Vagina (tissue), 2 donors: ENCODE measurements at places on chromosomes 4 and X.

DNA sequence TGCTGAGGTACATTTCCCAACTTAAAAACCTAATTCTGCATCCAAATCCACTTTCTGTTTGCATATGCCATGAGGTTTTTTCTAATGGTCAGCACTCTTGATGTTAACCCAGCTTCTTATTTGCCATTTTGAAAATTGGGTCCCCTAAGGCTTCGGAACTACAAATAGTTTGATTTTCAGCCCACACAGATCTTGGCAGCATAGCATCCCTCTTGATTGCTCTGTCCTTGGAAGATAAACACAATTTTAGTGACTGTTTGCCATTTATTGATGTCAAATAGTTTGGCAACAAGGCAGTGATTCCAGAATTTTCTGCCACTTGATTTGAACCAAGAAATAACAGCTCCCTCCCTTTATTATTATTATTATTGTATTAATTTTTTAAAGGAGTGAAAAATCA lies 696.9 kb downstream of the RAB28 start:
- no peak for DNase-seq

DNA sequence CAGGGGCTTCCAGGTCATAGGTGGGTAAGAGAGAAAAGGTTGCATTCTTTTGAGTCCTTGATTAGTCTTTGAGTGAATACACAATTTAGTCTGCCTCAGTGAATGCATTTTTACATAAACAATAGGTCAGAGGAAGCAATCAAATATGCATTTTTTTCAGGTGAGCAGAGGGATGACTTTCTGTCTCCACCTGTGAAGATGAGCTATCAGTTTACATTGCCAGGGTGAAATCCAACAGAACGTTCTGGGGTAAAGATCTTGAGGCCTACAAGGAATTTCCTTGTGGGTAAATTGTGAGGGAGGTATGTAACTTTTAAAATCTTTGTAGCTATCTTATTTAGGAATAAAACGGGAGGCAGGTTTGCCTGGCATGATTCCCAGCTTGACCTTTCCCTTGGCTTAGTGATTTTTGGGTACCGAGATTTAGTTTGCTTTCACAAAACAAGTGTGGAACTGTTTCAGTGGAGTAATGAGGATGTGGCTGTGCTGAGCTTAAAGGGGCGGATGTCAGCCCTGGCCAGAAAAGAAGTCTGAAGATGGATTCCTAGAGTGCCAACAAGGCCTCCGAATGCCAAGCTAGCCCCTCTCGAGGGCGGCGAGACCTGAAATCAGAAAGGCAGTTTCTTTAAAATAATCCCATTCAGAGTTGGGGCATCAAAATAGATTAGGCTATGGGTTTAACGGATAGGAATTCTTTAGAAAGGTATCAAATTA lies 29.5 kb downstream of the TMEM131L start:
- DNase-seq, result no peak

GRCh38 chrX:98956014-98956413 lies 1454.1 kb downstream of the PCDH19 start:
- DNase-seq, result no peak

GRCh38 chr4:187124331-187124730 lies 400.7 kb upstream of the FAT1 start:
- no peak for DNase-seq

- no peak for DNase-seq
Observed at GRCh38 chrX:37685381-37686359, at the start of gene XK. XK (plus strand) TSS chrX:37685791; CDS start chrX:37685962, 171 bp downstream.

DNA sequence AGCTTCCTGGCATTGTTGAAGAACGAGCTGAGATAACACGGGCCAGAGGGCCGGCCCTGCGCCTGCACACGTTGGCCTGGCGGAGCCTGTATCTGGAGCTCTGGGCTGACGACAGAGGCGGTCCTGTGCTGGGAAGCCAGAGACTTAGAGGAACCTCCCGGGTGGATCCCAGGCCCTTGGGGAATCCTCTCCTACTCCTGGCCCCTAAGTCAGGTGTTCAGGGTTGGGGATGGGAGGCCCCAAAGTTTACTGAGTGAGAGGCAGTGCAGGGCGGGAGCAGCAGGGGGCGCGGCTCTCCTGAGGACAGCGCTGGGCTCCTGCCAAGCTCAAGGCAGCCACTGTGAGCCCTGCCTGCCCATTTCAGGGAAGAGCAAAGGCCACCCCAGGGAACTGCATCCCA lies 2.5 kb upstream of the HTRA3 start:
- DNase-seq, result no peak

- DNase-seq, result no peak
Observed at GRCh38 chrX:34875204-34875603, 67.4 kb upstream of the FAM47B start.

DNA sequence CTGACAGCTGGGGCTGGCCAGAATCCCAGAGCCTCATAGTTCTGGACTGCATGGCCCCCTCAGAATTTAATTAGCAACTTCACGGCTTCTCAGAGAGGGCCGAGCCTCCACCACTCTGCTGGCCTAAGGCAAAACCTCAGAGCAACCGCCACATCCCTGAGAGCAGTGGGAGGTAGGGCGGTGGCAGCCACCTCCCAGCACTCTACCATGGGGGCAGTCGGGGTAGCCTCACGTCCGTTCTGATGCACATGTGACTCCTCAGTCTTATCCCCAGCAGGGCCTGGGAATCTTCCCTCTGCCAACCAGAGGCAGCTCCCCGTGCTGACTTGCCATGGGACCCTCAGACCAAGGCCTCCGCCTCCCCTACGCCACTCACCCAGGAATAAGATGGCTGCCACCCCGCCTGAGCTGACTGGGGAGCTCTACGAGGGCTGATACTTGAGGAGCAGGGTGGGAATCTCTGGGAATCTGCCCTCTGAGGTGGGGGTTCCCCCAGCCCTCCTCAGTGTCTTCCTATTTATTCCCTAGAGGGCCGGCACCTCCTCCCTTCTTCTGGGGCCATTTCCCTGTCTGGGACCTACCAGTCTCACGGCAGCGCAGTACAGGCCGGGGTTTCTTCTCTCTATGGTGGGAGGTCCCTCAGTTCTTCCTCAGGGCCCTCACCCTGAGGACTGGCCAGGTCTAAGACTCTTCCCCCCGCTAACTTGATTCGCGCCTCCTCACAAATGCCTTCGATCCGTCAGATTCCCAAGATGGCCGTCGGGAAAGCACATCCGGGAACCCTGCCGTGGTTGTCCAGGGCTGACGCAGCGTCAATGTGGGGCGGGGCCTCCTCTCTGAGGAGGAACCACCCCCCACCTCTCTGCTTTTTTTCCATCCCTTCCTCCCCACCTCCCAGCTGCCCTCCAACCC lies at the start of gene MAGEC2:
TSS of gene MAGEC2 (minus strand) at position 769 of the 912 bp plus-strand sequence. CDS start 1,303 bp downstream, outside the sequence.
- DNase-seq, result no peak

DNA sequence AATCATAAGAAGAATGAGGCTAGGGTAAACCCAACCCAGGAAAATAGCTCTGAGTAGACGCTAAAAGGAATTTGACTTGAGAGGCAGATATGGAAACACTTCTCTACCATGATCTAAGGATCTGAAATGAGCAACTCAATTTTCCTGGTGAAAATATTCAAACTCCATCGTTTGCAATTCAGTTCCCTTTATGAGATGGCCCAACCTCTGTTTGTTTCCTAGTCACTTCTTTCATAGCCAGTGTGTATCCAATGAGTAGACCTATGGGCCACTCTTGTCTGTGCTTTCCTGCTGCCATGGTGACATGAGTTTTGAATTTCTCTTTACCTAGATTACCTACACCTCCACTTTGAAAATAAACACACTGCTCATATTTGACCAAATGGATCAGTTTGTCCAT lies 176.2 kb upstream of the GPRIN3 start:
- no peak for DNase-seq

- no peak for DNase-seq
Observed at GRCh38 chrX:3230496-3230895, 116.0 kb downstream of the MXRA5 start.

DNA sequence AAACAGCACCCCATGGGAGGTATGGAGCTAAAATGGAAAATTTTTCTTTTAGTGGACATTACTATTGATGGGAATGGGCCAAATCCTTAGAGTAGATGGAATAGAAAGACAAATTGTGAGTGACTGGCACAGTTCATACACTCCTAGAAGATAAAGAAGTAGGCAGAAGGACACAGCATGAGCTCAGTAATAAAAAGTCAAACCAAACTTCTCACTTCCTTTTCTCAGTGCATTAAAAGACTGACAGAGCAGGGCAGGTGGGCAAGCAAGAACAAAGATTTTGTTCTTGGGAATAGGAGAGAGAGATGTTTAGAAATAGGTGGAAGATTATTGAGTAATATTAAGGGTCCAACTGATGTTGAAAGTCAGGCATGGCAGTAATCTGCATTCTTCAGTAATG lies 132.5 kb downstream of the ATP10D start:
- DNase-seq, result no peak

DNA sequence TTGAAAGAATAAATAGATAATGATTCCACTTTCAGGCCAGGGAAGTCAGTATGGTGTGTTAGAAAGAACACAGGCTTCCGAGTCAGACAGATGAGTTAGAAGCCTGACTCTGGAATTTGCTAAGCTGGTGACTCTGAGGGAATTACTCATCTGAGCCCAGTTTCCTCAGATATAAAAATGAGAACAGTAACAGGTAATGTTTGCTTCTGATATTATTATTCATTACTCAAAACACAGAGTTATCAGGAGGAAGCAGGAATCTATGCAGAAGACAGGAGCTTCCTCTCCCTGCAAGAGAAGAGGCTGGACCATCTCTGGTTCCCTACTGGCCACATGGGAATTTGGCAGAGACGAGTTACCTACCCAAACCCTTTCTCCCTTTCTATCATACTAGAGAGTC lies 163.1 kb downstream of the EVC2 start:
- no peak for DNase-seq

DNA sequence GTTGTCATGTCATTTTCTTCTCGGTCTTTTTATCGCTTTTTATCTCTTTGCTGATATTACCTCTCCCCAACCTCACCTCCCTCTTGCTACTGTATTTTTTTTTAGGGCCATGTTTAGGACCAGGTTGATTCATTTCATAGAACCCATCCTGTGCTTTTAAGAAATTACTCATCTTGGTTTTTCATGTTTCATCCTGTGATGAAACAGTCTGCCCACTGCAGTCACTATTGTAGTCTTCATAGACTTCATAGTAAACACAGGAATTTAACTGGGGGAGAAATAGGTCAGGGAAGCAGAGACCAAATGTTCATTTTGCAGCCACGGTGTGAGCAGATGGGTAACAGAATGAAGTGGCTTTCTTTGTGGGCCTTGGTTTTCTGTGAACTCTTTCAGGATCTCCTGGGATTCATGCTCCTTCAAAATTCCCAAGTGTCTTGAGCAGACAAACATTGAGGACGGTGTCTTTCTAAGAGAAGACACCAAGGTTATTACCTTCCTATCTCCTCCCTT lies 161.8 kb downstream of the NAA11 start:
- DNase-seq, result no peak

DNA sequence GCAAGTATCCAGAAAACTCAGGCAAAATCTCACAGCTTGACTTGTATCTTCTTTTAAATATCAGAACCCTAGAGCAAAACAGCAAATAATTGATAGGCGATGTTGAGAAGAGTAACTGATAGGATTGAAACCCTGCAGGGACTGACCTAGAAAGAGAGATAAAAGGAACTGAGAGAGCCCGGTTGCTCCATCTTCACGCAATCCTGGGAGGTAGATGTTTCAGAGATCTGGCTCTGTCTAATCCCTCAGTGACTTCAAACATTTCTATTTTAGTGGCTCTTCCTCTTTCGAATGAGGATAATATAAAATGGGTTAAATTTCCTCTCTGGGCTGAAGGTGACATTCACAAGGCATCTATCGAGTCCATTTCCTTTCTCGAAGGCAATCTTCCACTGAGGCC lies 39.3 kb upstream of the RPL34 start:
- no peak for DNase-seq

GRCh38 chrX:47047989-47048388 lies 30.3 kb upstream of the RGN start:
- DNase-seq, result no peak

- DNase-seq, result no peak
Observed at GRCh38 chrX:30275498-30275897, 28.6 kb downstream of the MAGEB1 start.

DNA sequence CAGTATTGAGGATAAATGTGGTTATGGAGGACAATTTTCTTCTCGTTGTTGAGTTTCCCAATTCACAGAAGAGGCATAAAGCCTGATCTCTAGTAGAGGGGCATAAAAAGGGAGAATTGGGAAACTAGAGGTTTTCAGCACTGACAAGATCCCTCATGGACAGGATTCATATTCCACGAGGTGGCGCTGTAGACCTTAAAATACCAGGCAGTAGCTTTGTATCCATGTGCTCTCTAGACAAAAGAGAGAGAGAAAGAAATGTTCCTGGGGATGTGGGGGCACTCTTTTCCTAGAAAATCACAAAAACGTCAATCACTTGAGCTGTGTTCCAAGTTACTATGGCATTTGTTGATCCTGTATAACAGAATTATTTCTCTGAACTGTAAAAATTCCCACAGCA lies 128.3 kb downstream of the MAGEE1 start:
- no peak for DNase-seq

- no peak for DNase-seq
Observed at GRCh38 chr4:39812500-39812899, 114.6 kb downstream of the UBE2K start.

DNA sequence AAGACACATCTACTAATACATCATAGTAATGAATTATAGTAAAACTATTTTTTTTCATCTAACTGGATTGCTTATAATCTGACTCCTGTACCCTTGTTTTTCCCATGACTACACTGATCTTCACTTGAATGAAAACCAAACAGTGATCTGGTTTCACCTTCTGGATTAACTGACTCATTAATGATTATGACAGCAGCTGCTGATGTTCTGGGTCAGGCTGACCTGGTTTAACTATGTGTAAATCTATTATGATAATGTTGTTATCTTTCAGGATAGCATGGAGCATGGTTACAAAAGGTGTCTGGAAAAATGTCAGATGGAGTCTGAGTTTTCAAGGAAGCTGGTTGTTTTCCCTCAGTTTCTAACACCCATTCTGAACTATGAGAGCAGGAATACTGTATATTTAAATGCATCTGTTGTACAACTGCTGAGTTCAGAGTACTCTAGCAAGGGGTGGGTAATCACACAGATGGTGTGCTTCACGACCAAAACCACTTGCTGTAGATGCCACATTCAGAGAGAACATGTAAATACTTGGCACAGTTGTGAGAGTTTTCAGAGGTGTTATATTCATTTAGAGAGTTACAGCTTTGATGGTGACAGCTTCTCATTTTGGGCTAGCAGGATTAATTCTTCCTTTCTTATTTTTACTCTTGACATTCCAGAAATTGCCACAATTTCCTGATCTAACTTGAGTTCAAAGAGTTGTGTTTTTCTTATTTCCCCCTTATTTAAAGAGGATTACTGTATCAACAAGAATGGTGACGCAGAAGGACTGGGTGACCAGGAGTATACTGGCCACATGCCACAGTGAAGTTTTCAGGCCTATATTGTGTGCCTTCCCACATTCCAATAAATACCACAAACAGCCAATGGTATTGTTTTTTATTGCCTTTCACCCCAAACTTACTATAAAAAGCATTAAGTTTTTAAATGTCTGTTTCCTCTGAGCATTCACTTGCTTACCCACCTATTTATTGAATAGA lies 249.7 kb upstream of the TET2 start:
- no peak for DNase-seq

GRCh38 chr4:187544461-187545053 lies 451.0 kb upstream of the ZFP42 start:
- DNase-seq, result no peak

- peak; percentile 64 for DNase-seq
Observed at GRCh38 chr4:4299006-4299405, 9.0 kb downstream of the ZBTB49 start.

GRCh38 chr4:118417325-118417724 lies 64.5 kb upstream of the PRSS12 start:
- no peak for DNase-seq
